ENCODE measurements at places on chromosomes 2 and 18. TPM values are rescaled to one million over a fixed set of nuclear protein-coding genes. Genes with fewer than 3 reads are reported as not detected.

DNA sequence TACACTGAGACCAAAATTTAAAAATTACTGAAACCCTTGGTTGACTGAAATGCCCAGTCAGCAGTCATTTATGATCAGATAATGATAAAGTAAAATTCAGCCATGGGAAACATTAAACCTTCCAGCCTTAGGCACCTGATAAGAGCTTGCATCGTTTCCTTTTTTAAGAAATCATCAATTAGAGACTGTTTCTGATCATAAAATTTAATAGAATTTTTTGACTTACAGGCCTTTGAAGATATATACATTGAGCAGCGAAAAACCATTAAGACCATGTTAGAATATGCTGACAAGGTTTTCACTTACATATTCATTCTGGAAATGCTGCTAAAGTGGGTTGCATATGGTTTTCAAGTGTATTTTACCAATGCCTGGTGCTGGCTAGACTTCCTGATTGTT is 99.6 kb upstream of the CSRNP3 start:
- H3K4me1 ChIP-seq, result no peaks in the 10 kb centered on the region
- H3K36me3 ChIP-seq, result no peaks in the 10 kb centered on the region
- H3K27me3 ChIP-seq, result peaks cover 8% of the 10 kb centered on the region
- DNase-seq, result no peak

- peaks cover 4% of the 10 kb centered on the region for H3K27me3 ChIP-seq
- H3K27ac ChIP-seq, result no peak overlapping the region
- peaks cover 6% of the 10 kb centered on the region for H3K4me1 ChIP-seq
- H3K36me3 ChIP-seq, result no peaks in the 10 kb centered on the region
- DNase-seq, result no peak
- no peak overlapping the region for H3K4me3 ChIP-seq
Observed at GRCh38 chr2:30800159-30800558, 7.1 kb downstream of the CAPN13 start.

DNA sequence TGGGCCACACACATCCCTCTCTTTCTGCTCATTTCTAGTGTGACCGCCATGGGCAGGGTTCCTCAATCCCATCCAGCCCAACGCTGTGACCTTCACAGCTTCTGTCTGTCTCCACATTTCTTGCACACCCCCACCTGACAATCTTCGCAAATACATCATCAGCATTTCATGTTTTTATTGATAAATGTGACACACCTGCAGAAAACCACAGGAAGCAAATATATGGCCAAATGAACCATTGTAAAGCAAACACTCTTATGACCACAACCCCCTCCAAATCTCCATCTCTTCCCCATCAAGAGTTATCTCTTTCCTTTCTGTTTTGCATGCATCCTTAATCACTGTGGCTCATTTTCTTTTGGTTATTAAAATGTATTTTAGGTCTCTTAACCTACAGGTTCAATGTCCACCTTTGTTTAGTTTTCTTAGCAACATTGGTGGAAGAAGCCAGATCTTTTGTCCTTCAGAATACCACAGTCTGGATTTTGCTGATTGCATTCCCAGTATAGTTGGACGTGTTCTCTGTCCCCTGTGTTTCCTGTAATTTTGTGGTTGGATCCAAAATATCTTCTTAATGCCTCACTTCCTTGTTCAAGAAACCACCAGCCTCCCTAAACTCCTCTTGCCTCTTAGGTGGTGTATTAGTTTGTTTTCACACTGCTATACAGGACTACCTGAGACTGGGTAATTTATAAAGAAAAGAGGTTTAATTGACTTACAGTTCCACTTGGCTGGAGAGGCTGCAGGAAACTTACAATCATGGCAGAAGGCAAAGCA is 9.8 kb upstream of the NCK2 start:
- H3K27me3 ChIP-seq, result no peaks in the 10 kb centered on the region
- H3K36me3 ChIP-seq, result peaks cover 10% of the 10 kb centered on the region
- peak overlapping the region; percentile 46 for H3K27ac ChIP-seq
- peak overlapping the region; percentile 4 for H3K4me3 ChIP-seq

DNA sequence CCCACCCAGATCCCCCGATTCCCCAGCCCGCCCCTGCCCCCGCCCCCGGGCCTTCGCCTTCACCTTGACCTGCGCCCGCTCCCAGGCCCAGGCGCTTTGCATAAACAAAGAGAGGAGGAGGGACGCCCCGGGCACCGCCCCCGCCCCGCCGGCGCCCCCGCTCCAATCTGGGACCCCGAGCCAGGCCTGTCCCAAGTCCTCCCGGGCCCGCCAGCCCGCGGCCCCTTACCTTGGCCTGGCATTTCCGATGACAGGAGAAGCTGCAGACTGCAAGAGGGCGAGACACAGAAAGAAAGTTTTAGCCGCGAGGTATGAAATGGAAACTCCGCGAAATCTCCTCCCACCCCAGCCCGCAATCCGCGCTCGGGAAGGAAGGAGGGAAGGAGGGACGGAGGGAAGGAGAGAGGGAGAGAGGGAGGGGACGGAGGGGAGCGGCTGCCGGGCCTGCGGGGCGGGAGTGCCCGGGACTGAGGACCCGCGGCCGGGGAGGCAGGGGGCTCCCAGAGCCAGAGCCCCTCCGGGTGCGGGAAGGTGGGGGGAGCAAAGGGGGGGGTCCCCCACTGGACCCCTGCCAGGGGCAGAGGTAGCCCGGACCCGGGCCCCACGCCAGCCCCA is 24.2 kb downstream of the TNS1 start:
- no peak overlapping the region for H3K4me3 ChIP-seq
- H3K27me3 ChIP-seq, result peaks cover 6% of the 10 kb centered on the region
- H3K36me3 ChIP-seq, result no peaks in the 10 kb centered on the region
- H3K4me1 ChIP-seq, result no peaks in the 10 kb centered on the region

DNA sequence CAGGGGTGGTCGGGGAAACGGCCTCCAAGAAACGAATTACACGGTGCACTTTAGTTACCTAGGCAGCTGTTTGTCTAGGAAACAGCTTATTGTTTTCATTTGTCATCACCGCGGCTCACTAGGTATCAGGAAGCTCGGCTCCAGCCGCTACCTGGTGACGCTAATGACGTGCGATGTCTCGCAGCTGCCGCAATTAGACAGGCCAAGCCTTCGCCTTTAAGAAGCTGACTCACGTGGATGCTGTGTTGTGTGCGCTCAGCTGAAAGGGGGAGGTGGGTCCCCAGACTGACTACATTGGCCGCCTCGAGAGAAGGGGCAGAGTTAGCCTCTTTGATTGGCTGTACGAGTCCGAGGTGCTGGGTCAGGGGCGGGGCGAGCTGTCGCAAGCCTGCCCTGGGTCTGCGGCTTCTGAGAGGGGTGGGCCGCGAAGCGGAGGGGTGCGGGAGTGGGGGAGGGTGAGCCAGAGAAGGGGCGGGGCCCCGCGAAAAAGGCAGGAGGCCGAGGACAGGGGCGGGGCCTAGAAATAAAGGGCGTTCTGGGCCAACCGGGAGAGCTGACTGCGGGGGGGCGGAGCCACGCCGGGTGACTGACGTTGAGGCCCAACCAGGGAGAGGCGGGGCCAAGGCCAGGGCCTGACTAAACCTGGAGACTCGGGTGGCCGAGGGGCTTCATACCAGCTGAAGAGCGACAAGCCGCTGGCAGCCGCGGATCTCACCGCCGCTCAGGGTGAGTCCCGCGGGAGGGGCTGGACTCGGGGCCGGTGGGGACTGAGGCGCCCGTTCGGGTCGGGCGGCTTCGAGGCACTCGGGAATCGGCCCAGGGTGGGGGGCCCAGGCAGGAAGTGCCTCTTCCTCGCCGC is at the start of gene YPEL5:
YPEL5 (plus strand) TSS at position 671 of the 859 bp plus-strand sequence. CDS start 9,645 bp downstream, outside the sequence.
- H3K4me1 ChIP-seq, result peaks cover 26% of the 10 kb centered on the region
- no peaks in the 10 kb centered on the region for H3K27me3 ChIP-seq
- DNase-seq, result peak; percentile 98
- H3K27ac ChIP-seq, result peak within 1 kb of the TSS; percentile 97

GRCh38 chr2:23209059-23209458 is 175.9 kb upstream of the KLHL29 start:
- no peaks in the 10 kb centered on the region for H3K27me3 ChIP-seq
- H3K27ac ChIP-seq, result no peak overlapping the region
- H3K4me1 ChIP-seq, result no peaks in the 10 kb centered on the region
- no peak overlapping the region for H3K4me3 ChIP-seq
- DNase-seq, result no peak

The ZNF396 gene
- total RNA-seq, result 1.9 TPM

The STK39 gene
- 27.3 TPM for total RNA-seq

The CIAO1 gene
- total RNA-seq, result 68.2 TPM

The CYRIA gene
- 1.4 TPM for total RNA-seq

Data from activated naive CD8-positive, alpha-beta T cell treated with anti-CD3 and anti-CD28 coated beads, Interleukin-2, amount 10 ng/mL, durations not matched to agents 7 days and 5 days (primary cell).